NCI-H524 (cell line): ENCODE measurements at places on chromosomes 1 and 21.

GRCh38 chr1:174713796-174714195 is 266.0 kb downstream of the GPR52 start:
- DNase-seq: no peak

DNA sequence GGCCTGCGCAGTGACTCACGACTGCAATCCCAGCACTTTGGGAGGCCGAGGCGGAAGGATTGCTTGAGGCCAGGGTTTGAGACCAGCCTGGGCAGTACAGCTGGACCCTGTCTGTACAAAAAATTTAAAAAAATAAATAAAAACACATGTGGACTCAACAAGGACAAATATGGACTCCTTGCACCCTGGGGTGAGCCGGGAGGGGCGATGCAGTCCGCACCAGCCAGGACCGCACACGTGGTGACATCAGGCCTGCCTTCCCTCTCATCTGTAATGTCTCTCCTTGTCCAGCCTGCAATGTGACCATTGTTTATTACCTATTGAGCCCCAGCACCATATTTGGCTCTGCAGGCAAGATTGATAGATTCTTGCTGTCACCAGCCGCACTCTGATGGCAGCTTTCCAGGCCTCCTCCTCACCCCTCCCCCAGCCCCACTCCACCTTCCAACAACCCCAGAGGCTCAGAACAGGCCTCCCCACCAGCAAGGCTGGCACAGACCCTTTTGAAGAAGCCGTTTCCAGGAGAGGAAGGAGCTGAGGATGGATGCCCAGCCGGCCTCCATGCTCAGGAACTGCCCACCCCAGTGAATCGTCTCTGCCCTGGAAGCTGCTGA is 55.2 kb downstream of the IRF2BP2 start:
- no peak for DNase-seq

DNA sequence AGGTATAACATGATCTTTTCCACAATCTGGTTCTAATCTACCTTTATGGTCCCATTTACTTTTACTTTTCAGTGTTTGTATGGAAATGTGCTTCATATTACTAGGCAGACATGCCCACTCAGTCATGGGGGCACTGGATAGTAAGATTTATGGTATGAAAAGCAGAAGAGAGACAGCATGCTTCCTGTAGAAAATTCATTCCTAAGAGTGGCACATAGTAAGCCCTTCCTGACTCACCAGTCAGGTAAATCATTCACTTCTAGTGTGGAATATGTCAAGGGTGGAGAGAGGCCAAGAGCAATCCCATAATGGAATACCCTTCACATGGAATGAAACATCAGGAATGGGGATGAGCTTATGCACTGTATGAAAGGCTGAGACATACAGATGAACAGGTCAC is 49.5 kb upstream of the BCL10 start:
- DNase-seq: no peak

GRCh38 chr21:42568376-42568775 is 54.7 kb downstream of the SLC37A1 start:
- DNase-seq: no peak

- DNase-seq: no peak
Measured at GRCh38 chr1:9881838-9882249, 28.2 kb downstream of the CTNNBIP1 start.

GRCh38 chr21:38751379-38752050 is 54.2 kb upstream of the ETS2 start:
- DNase-seq: no peak
